ENCODE measurements at places on chromosomes 6 and 20.
A peak's percentile ranks its signal among the peaks of the same experiment; 100 is the strongest.

DNA sequence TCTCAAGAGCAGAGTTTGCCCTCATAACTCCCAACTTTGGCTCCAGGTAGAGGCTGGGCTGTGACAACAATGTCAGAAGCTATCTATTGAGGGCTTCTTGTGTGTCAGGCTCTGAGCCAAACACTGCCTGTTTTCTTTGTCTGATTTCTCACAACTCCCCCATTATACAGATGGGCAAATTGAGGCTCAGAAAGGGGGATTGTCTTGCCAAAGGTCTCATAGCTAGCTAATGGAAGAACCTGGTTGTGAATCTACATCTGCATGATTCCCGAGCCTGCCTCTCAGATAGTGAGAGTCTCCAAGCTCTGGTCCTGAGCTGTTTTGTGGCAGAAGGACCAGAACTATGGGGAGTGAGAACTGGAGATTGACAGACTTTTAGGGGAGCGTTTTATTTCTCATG is 1.4 kb downstream of the CD40 start:
- no peak for DNase-seq

DNA sequence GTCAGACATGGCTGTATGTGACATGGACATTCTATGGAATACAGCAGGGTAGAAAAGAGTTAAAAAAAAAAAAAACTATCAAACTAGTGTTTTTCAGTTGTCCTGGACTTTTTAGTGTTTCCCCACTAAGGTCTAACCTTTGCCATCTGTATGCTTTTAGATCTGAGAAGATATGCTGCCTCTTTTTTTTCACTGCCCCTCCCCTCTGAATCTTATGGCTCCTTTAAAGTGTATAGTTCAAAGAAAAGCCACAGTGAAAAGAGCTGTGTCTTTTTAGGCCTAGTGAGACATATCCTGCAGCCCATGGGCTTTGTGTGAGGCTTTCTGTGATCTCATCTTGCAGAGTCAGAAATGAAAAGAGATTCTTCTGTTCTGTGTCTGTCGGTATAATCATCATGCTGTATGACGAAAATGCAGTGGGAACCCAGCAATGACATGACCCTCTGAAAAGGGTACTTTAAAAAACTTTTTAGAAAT is 29.3 kb downstream of the ADGRG6 start:
- peak; percentile 64 for DNase-seq

DNA sequence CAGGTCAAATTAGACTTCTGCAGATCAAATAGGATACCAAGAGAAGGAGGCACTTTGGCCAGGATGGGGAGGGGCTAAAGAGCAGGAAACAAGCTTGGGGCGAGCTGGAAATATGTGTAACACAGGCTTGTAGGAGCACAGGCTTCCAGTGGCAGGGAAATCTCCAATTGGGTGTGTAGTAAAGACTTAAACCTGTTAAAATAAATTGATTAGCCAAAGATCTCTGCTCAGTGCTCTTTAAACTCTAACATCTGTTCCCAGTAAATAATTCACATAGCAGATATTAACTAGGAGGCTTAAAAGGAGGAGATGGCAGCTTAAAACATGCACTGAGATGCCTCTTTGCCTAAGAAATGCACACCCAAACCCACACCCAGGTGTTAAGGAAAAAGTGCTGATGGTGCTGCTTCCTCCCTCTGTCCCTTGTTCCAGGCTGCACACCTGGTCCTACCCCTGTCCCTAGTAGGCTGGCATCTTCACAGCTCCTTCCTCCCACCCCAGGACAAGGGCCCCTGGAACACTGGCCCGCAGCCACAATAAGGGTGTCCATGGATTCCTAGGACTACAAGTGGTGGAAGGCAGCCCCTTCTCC is 93.5 kb upstream of the MLN start:
- no peak for DNase-seq

- no peak for DNase-seq
Measured at GRCh38 chr6:137815692-137816091, 51.4 kb upstream of the TNFAIP3 start.

DNA sequence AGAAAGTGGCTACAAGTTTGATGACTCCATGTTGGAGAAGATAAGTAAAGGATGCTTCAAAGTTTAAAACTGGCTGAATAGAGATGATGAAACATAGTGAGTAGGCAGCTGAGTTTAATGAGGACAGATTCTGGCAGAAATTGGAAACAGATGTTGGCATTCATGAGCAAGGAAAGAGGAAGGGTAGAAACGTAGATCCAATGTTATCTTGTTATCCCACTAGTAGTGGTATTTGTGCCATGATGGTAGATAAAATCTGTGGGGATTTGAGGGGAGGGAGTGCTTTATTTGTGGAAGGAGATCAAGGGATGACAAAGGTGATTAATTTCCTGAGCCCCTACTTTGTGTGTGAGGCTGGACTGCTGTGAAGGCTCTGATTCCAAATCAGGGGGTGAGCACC is 69.5 kb downstream of the MRAP2 start:
- no peak for DNase-seq

DNA sequence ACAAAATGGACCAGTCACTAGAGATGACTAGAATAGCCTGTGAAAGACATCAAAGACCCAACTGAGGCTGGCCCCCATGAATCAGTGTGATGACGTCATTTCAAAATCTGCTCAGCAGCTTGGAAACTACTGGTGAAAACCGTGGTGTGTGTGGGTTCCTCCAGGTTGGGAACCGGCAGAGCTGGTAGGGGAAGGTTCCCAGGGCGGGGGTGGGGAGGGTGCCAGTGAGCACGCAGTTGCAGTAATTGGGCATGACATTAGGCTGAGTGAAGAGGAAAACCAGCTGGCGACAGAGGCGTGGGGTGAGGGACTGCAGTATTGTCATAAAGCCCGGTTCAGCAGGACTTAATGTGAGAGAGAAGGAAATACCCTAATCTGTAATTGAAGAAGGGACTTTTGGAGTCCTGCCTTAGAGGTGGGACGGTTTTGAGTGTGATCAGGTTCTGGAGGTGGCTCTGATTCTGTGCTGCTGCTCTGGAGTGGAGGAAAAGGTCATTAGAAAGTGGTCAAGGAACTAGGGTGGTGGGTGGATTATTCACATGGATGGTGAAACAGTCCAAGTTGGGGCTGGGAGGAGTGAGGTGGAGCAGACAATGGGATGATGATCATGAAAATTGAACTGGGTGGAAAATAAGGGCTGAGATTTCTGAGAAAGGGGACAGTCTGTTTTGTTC is 52.0 kb upstream of the MTHFD1L start:
- peak; percentile 27 for DNase-seq

- DNase-seq, result no peak
Measured at GRCh38 chr20:63225082-63225454, 9.1 kb upstream of the YTHDF1 start.

DNA sequence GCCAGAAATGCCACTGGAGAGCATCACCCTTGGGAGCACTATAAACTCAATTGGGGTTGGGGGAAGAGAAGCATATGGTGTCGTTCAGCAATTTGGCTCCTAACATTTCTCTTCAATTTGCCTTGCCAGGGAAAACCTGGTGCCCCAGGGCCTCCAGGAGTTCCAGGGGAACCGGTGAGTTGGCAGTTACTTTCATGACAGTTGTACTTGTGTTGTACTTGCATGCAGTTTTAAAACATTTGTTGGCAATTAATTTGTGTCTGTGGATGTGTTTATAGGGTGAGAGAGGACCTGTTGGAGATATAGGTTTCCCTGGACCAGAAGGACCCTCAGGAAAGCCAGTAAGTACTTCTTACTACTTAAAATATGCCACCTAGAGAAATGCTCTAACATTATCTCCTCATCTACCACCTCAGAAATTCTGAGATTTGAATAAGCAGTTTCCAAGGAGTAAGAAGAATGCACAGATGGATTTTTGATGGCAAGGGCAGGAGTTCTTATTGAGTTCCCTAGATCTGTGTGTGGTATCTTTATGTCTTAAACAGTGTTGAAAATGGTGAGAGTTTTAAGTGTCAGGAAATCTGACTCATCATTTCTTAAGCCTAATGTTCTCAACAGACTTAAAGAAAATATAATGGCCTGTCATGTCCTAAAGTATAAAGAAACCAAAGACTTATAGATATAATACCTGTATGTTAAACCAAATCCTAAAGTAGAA is 122.5 kb downstream of the COL9A1 start:
- no peak for DNase-seq

GRCh38 chr6:31729515-31729978 is 448 bp upstream of the DDAH2 start:
- peak; percentile 72 for DNase-seq

DNA sequence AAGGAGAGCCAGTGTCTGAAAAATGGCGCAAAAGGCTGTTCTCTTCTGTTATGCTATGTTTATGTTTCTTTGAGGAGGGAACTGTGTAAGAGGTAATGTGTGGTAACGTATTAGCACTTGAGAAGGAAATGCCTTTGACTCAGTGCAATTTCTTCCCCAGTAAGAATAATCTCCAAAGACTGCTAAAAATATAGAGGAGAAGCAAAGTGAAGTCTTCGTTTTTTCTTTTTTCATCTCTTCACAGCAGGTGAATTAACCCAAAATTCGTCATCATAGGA is 47.1 kb upstream of the IFNGR1 start:
- DNase-seq, result no peak

GRCh38 chr6:27601668-27602254 is 128.9 kb upstream of the ZNF184 start:
- DNase-seq, result no peak

GRCh38 chr20:5722927-5723326 is 27.3 kb upstream of the SHLD1 start:
- no peak for DNase-seq

DNA sequence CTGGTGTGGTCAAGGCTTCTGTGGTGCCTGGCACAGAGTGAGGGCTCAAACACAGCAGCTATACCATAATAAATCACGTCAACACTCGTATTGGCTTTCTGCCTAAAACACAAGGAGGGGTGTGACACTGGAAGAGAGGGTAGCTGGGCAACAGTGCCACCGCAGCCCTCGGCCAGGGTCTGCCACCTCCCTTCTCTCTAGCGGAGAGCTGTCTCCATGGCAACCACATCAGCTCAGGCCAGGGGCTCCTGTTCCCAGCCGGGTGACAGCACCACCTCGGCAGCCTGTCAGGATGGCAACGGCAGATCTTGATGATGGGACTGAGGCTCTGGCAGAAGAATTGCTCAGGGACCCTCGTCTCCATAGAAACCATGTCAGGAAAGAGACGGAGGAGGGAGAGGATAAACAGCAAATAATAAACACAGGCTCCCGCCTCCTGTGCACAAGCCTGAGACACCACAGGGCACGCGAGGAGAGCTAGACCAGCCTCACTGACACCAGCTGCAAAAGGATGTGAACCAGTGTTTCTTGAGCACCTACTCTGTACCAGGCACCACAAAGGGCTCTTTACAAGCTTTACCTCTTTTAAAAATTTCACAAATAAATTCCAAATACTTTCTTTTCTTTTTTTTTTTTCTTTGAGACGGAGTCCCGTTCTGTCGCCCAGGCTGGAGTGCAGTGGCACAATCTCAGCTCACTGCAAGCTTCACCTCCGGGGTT is 50.4 kb upstream of the TLDC2 start:
- no peak for DNase-seq

GRCh38 chr6:134502614-134503549 is 185.0 kb upstream of the SGK1 start:
- DNase-seq, result no peak

GRCh38 chr6:16106991-16107787 is 21.7 kb upstream of the MYLIP start:
- DNase-seq, result no peak

GRCh38 chr6:149149653-149150052 is 167.9 kb upstream of the TAB2 start:
- DNase-seq, result no peak

DNA sequence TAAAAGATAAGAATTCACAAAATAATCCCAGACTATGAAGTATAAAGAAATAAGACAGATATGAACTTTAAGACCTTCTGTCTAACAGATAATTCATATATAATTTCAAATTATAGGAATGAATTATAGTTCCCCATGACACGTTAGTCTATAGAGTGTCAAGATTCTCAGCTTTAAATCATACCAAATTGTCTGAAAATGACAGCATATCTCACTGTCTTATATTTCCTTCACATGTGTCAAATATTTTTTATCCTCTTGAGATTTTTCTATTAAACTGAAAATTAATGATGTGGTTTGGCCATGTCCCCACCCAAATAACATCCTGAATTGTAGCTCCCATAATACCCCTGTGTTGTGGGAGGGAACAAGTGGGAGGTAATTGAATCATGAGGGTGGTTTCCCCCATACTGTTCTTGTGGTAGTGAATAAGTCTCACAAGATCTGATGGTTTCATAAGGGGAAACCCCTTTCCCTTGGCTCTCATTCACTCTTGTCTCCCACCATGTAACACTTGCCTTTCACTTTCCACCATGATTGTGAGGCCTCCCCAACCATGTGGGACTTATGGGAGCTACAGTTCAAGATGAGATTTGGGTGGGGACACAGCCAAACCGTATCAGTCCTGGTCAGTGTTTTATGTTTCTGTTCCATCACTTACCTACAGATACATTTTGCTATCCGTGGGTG is 825.3 kb upstream of the GJE1 start:
- no peak for DNase-seq

GRCh38 chr6:28943557-28944411 is 20.0 kb upstream of the TRIM27 start:
- peak; percentile 73 for DNase-seq

DNA sequence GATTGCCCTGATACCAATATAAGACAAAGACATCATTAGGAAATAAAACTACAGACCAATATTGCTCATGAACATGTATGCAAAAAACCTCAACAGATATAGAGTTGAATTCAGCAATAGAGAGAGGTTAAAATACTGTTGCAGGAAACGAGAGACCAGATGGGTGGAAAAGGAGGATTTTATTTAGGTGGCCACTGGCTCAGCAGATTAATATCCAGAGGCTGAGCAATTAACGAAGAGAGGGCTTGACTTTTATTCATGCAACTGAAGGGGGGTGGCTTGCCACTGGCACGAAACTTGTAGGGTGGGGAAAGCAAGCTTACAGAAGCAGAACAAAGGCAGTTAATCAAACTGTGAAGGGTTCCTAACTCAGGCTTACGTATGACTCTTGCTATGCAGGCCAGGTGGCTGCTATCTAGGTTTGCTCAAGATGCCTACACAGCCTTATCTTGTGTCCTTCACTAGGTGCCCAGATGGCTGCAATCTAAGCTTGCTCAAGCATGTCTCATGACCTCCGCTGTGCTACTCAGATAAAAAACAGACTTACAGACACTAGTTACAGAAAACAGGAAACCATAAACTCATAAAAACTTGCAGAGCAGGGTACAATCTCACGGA is 126.4 kb downstream of the MMUT start:
- peak; percentile 9 for DNase-seq

- DNase-seq, result no peak
Measured at GRCh38 chr6:44697327-44697726, 309.8 kb downstream of the CDC5L start.

Measured in kidney capillary endothelial cell (primary cell).